Posterior cingulate gyrus (tissue), 11 donors: ENCODE measurements at places on chromosomes 12 and 14.

DNA sequence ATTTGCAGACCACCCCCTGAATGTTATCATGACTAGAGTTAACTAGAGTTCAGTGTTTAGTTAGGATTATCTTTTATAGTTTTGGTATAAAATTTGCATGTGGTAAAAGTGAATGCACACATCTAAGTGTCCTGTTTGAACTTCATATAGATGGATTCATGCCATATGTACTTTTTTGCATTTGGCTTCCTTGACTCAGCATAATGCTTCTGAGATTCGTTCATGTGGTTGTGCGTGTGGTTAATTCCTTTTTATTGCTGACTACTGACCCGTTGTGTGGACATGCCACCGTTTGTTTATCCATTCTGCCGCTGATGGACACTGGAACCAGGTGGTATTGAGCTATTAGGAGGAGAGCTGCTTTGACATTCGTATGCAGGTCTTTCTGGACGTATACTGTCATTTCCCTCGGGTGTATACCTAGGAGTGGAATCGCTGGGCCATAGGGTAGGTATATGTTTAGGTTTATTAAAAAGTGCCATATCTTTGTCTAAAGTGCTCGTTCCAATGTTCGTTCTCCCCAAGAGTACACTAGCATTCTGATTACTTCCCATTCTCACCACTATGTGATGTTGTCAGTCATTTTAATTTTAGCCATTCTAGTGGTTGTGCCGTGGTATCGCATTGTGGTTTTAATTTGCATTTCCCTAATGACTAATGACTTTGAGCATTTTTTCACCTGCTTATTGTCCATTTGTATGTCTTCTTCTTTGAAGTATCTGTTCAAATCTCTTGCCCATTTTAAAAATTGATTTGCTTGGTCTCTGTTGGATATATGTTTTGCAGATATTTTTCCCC, 37.7 kb downstream of the RIN3 start:
- DNase-seq: no peak

DNA sequence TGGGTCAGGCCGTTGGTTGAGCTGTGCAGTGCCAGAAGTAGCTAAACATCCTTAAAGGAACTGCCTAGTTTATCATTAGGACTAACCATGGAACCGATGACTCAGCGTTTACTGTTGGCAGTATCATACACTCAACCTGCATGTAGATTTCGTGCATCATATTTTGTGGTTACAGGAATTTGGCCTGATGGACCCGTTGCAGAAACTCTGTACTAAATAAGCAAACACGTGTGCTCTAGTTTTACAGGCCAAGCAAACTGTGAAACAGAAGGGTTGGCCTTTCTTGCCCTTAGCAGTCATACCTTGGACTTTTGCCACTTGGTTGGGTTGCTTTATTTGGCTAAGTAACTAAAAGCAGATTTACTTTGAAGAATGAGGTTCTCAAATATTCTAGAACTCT, 35.6 kb downstream of the DGLUCY start:
- no peak for DNase-seq

DNA sequence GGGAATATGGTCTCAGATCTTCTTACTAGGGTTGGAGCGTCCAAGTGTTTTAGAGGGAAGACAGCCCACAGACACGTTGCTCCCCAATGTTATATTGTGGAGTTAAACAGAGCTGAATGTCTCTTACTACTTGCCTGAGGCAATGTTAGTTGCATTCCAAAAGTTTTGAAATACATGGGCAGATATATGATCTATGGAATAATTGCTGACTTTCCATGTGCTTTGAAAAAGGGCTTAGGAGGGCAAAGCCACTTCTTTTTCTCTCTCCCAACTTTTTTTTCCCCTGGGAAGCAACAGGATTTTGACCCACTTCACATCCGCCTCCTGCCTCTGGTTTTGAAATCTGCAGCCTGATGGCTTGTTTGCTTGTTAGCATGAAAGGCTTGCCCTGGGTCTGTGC, 33.7 kb upstream of the PAX9 start:
- DNase-seq: no peak

GRCh38 chr14:72568296-72568992, 325.5 kb downstream of the DPF3 start:
- no peak for DNase-seq

- no peak for DNase-seq
These were observed 1093.2 kb downstream of the TMEM121 start for GRCh38 chr14:106619606-106620005.

DNA sequence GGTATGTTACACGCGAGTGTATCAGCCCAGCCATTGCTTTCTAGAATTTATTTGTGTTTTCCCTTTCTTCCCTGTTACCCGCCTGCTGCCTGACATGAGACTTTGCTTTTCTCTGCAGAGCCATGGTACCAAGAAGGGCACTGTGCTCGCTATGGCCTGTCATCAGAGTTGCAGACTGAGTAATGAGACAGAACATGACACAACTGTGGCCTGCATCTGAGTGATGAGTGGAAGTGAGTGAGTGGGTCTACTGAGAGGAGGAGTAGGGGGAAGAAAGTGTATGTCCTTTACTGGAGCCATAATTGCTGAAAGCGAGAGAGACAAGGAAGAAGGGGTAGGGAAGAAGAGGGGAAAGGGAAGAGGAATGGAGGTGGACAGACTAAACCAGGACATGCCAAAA, 2.9 kb downstream of the RILPL1 start:
- no peak for DNase-seq

DNA sequence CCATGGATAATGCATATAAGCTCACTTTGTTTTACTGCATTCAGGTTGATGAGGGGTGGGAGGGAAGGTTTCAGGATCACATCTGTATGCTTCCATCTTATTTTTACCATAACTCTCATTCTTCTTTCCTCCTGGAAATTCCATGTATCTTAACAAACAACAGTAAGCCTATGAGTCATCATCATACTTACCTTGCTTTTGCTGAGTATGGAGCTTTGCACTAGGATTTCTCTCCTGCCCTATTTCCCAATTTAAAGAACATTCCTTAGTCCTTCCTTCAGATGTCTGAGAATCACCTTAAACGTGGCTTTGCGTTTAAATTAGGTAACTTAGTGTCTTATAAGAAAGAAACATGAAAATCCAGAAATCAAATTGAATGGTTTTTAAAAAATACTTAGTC, 1.6 kb upstream of the CLEC14A start:
- DNase-seq: no peak

- no peak for DNase-seq
These were observed 140.6 kb downstream of the ITPR2 start for GRCh38 chr12:26692407-26692806.

GRCh38 chr12:27316947-27317346, 15.7 kb upstream of the BMAL2 start:
- no peak for DNase-seq

GRCh38 chr14:29734732-29735131, 192.9 kb downstream of the PRKD1 start:
- no peak for DNase-seq

- DNase-seq: no peak
These were observed 991.9 kb downstream of the FLRT2 start for GRCh38 chr14:86521843-86522242.

- DNase-seq: no peak
These were observed 101.4 kb downstream of the GPR65 start for GRCh38 chr14:88106377-88106776.

- no peak for DNase-seq
These were observed 9.8 kb downstream of the DAD1 start for GRCh38 chr14:22579236-22579635.

DNA sequence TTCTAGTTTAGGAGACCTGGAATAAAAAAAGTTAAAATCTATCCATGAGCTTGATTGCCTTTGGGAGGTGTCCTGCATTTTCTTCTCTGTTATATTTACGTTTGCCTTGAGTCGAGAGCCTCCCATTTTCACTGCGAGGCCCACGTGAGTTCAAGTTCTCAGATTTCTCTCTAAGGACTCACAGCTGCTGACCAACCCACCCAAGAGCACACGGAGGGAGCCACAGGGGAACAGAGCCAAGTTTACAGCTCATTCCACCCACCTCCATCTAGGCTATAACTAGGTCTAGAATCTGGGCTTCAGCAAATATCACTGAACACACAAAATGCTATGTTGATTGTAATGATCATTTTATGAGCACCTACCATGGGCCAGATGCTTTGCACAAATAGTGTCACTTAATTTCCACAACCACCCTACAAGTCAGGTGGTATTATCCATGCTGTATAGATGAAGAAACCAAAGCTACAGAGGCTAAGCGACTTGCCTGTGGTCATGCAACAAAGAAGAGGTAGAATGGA, 16.7 kb downstream of the ALDH1L2 start:
- no peak for DNase-seq
